ENCODE measurements at places on chromosomes 13 and 19. TPM values are rescaled to one million over a fixed set of nuclear protein-coding genes. Genes with fewer than 3 reads are reported as not detected.

NLRP13 gene
- total RNA-seq, result not detected

TUBA3C gene
- total RNA-seq, result not detected

RFPL4AL1 gene
- total RNA-seq, result not detected

PCDH9 gene
- total RNA-seq, result 14.7 TPM

SKA3 gene
- 0.60 TPM for total RNA-seq

PABPC3 gene
- total RNA-seq, result 0.05 TPM

PSPN gene
- 1.2 TPM for total RNA-seq

MEDAG gene
- 5.9 TPM for total RNA-seq

DNA sequence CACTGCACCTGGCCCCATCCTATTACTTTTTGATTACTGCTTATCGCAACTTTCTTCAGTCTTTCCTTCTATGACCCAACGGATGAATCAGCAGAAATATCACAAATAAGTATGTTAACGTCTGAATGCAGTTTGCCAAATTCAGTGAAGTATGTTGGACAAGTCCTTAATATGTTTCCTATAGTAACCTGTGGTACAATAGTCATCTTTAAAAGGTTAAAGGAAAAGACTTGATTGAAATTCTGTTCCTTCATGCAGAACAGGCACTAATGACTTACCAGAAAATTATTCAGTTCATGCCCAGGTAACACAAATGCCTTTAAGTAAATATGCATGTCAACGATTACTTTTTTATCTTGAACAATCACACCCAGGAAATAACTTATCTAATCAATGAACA is 242.6 kb downstream of the KCTD12 start:
- DNase-seq, result no peak

- no peak for DNase-seq
These were observed 17.9 kb downstream of the RCBTB1 start for GRCh38 chr13:49567491-49567890.

DNA sequence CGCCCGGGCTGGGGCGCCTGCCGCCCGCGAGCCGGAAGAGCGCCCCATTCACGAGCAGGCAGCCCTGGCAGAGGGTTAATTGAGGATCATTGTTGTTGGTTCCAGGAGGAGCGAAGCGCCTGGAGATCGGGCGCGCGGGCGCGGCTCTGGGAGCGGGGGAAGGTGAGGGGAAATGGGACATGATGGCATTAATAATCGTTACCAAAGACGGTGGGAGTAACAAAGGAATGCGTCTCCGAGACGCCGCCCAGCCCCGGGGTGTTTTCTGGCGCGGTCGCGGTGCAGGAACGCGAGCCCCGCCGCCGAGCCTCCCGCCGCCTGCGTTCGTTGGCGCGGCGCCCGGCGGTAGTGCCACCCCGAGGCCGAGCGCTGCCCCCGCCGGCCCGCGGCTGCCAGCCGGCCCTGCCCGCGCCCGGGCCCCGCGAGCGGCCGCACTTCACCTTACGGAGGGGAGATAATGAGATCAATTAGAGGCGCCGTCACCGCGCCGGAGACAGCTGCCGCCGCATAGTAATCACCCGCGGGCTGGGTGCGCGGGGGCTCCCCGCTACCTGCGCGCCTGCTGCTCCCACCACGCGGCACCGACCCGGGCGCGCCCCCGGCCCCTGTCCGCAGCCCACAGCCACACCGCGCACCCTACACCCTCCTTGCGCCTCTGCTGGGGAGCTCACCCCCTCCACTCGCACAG is 2.8 kb downstream of the ZNF536 start:
- DNase-seq, result no peak

GRCh38 chr19:33245948-33246708 is 20.5 kb upstream of the SLC7A10 start:
- peak; percentile 54 for DNase-seq

DNA sequence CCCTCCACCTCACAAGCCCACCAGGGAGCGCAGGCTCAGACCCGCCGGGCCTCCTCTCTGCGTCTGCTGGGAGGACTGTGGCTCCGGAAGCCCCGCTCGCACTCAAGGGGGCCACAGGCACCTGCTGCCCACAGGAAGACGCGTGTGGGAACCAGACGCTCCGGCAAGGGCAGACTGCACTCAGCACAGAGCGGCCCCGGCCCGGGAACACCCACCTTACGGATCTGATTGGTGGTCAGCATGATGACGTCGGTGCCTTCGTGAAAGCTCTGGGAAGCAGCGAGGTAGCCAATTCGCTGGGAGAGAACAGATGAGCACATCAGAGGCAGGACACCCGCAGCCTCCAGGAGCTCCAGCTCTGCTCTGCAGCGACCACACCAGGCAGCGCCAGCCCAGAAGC is 14.6 kb downstream of the AP3D1 start:
- no peak for DNase-seq

GRCh38 chr13:70729369-70729768 is 621.1 kb upstream of the KLHL1 start:
- DNase-seq, result no peak

- no peak for DNase-seq
These were observed 677.4 kb upstream of the SLITRK6 start for GRCh38 chr13:86476656-86477055.

DNA sequence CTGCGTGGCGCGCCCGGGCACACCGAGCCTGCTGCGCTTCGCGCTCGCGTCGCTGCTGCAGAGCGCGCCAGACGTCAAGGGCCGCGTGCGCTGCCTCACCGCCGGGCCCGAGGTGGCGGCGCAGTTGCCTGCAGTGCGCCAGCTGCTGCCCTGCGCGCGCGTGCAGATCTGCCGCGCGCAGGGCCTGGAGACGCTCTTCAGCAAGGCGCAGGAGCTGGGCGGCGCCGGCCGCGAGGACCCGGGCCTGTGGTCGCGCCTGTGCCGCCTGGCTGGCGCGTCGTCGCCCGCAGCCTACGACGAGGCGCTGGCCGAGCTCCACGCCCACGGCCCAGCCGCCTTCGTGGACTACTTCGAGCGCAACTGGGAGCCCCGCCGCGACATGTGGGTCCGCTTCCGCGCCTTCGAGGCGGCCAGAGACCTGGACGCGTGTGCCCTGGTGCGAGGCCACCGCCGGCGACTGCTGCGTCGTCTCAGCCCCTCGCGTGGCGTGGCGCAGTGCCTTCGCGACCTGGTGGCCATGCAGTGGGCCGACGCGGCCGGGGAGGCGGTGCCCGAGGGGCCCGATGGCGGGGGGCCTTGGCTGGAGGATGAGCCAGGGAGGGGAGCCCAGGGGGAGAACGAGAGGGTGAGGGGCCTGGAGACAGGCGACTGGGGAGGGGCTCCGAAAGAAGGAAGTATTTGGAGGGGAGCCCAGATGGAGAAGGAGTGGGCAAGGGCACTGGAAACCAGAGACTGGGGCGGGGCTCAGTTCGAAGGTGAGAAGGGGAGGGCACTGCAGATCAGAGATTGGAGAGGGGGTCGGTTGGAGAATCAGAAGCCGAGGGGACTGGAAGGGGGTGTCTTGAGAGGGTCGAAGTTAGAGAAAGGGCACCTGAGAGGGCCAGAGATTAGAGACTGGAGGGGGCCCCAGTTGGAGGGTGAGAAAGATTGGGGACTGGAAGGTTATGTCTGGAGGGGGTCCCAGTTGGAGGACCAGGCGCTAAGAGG is 24.7 kb downstream of the ZSWIM9 start:
- DNase-seq, result no peak

DNA sequence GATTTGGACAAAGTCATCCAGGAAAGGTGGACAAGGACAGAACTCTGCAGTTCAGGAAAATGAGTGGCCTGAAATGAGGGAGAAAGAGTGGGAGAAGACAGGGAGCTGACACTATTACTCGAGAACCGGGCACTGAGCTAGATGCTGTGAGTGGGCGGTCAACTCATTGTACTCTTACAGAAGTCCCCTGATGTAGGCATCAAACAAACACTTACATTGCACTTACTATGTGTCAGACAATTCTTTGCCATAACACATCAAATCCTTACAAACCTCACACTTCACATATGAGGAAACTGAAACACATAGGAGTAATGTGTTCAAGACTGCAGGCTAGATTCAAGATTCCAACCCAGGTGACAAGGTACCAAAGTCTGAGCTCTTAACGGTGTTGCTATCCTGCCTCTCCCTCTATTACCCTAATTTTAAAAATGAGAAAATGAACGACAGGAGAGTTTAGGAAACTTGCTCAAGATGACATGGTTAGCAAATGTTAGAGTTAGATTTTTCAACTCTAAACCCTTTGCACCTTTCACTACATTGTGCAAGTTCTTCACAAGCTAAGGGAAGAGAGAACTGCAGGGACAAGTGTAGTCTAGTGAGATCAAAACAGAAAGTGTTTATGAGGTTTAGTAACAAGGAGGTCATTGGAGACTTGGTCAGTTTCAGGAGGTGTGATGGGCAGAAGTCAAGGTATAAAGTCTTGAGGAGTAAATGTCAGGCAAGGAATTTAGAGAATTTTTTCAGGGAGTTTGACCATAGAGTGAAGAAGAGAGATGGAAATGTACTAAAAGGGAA is 4.9 kb upstream of the MEDAG start:
- no peak for DNase-seq

GRCh38 chr13:65217471-65217995 is 2012.6 kb downstream of the PCDH9 start:
- no peak for DNase-seq

DNA sequence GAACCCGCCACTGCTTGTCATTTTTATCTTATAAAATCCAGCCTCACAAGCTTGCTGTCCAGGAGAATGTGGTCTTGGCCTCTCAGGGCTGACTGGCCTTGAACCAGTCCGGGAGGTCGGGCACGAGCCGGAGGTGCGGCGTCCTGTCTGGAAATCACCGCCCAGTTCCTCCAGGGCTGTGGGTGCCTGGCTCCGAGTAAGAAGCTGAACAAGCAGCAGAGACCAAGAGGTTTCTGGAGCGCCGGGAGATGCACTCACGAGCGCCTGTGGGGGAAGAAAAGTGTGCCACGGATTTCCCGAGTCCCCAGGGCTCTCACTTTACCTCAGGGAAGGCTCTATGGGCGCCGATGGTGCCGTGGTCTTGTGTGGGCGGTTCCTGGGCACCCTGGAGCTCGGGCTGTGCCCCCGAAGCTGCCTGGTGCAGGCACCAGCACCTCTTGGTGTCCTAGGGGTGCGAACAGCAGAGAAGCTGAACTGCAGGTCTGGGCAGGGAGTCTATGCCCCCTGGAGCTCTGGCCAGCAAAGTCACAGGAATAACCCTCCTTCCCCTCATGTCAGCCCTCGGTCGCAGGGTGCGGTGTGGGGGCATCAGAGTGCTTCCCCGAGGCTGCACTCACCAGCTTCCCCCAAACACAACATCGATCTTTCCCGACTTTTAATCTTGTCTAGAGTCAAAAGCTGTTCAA is 50.0 kb downstream of the GAS6 start:
- DNase-seq, result no peak

DNA sequence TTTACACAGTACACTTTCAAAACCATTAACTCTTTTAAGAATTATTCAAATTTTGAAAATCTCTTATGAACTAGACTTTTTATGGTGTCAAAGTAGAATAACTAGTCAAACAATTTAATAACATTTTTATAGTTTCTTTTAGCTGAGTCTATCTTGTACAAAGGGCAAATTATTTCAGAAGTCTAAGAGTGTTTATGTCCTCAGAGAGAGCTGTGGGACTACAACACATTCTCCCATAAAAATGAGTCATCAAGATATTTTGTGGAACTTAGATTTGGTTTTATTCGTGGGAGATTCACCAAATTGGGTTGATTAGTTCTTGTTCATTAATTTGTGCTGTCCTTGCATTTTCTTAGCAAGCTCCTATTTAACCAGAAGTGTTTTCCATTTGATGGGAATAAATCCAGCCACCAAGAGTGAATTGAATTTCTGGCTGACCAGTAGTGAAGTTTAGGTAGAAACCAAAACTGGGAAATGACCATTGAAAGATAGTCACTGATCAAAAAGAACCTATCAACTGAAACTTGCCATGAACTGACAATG is 291.0 kb downstream of the DLEU7 start:
- DNase-seq, result no peak

GRCh38 chr13:40070357-40070756 is 414.9 kb downstream of the COG6 start:
- DNase-seq, result no peak

GRCh38 chr19:18589380-18590272 is 1.0 kb downstream of the REX1BD start:
- peak; percentile 66 for DNase-seq

- DNase-seq, result no peak
These were observed 73.0 kb upstream of the MAB21L1 start for GRCh38 chr13:35549481-35549880.

- DNase-seq, result no peak
These were observed 1.1 kb downstream of the DHRS12 start for GRCh38 chr13:51802631-51803418.

GRCh38 chr13:24618011-24618955 is 61.9 kb upstream of the ATP12A start:
- no peak for DNase-seq

- DNase-seq, result peak; percentile 62
These were observed 80.5 kb downstream of the COL4A2 start for GRCh38 chr13:110387451-110388107.

- DNase-seq, result peak; percentile 88
These were observed 22.5 kb downstream of the C13orf46 start for GRCh38 chr13:113951246-113951999.

GRCh38 chr19:19533841-19534240 is 4.2 kb upstream of the CILP2 start:
- no peak for DNase-seq

DNA sequence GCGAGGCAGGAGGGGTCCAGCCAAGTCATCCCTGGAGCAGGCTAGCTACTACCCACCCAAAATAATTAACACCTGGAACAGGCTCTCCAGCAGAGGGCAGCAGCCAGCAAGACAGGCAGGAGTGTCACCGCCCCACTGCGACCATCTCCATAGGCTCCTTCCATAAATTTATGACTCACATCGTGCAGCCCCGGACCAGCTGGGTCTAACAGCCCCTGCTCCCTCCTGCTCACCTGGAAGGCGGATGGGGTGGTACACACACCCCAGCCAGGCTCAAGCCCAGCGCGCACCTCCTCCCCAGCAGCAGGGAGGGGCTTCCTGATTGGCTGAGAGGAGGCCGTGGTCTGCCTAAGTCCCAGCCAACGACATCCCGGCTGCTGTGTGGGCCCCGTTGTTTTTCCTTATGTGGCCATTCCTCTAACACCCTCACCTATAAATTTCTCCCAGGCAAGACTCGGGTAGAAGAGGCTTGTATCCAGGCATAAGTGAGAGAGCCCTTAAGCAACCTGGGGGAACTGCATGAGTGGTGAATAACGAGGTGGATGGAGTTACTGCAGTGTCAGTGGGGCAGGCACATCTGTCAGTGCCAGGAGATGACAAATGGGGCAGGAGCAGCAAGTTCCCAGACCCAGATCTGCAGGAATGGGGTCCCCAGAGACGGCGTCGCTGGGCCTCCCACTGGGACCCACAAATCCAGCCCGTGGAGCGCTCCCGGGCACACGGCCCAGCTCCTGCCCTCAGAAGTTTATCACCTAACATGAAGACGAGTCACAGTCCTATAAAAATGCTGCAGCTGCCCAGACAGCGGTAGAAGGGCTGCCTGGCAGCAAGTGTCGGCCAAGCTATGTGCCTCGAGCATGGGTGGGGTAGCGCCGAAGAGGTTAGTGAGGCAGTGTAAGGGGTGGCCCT is 43.1 kb downstream of the CEBPG start:
- peak; percentile 44 for DNase-seq

Measured in left ventricle myocardium inferior (tissue), 1 donor.